ENCODE measurements at places on chromosomes 5 and 9.

GRCh38 chr5:134592141-134592746, 40.4 kb downstream of the SAR1B start:
- DNase-seq: no peak

- DNase-seq: no peak
Observed at GRCh38 chr5:117889596-117889995, 1098.8 kb downstream of the DTWD2 start.

GRCh38 chr9:98142182-98142907, 23.3 kb upstream of the TRIM14 start:
- no peak for DNase-seq

DNA sequence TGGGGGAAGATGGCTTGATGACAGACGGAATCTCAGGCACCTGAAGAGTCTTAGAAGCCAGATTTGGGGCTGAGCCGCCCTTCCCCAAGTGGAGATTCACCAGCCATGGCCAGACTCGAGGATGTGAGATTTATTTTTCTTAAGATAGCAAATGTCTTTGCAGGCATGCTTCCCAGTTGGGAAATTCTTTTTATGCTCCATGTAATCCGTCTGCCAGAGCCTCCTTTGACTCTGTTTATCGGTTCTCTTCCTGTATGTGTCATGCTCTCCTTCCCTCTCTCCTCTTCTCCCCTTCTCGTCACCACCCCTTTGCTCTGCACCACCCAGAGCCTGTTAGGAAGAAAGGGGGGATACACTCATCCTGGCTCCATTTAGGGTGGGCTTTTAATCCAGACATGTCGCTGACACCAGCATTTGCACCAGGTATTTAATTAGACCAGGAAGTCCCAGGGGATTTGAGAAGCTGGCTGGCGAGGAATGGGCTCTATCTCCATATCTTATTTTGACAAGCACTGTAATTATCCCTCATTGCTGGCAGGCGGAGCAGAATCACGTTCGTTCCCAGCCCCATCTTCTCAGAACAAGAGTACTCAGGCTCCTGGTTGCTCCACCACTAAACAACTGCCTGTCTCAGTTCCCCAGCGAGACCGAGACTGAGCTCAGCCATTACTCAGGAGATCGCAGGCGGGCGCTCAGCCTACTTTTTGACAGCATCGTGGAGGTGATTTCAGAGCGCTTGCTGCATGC, 50.9 kb downstream of the KCNIP1 start:
- DNase-seq: no peak
